ENCODE measurements at places on chromosomes 11 and 22.
A peak's percentile ranks its signal among the peaks of the same experiment; 100 is the strongest.

DNA sequence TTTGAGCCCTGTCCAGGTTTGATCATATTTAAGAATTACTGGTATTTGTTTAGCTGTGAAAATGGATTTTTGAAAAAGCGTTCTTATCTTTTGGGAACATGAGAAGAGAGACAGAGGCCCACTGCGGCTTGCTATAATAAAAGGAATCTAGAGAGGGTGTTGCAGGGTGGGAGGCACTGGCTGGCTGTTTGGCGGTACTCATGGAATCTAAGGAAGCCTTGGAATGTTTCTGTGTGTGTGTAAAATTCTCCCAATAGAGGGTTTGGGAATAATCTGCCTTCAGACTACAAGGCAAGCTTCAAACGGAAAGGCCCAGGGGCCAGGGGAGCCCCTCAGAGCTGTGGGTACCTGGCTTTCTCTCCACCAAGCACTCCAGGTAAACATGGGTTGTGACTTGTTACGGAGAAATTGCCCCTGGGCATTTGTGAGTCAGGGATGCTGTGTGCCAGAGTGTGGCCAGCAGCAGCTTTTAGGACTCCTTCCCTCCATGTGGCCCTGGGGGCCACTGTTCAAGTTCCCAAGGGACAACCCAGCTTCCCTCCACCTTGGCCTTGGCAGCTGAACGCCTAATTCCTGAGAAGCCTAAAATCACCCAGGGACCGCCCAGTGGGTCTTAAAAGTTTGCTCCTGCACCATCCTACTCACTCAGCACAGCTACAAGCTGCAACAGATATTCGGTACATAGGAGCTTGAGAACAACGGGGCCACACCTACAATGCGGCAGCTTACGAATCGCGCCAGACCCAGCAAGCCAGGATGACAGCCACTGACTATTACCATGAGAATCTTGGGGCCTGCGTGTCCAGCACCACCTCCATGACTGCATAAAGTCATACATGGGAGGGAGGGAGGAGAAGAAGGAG, 14.1 kb upstream of the SYT8 start:
- H3K27ac ChIP-seq = no peak overlapping the region
- H3K4me1 ChIP-seq = no peaks in the 10 kb centered on the region
- no peak overlapping the region for H3K4me3 ChIP-seq
- DNase-seq = no peak
- no peaks in the 10 kb centered on the region for H3K36me3 ChIP-seq

GRCh38 chr11:14638561-14638960, 5.0 kb upstream of the PDE3B start:
- no peaks in the 10 kb centered on the region for H3K27me3 ChIP-seq
- no peaks in the 10 kb centered on the region for H3K36me3 ChIP-seq
- no peaks in the 10 kb centered on the region for H3K4me1 ChIP-seq
- H3K4me3 ChIP-seq = no peak overlapping the region

DNA sequence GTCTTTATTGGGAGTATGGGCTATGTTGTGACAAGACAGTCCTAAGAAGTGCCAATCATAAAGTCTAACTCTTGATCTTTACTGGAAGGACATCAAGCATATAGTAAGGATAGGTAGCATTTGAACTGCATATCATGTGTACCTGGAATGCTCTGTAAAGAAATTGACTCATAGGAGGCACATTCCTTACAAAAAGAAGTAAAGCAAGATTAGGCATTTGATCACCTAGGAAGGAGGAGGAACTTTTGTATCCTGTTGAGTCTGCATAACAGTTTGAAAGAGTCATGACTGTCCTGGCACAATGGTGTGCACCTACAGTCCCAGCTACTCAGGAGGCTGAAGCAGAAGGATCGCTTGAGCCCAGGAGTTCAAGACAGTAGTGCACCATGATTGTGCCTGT, 42.2 kb upstream of the DNAJB7 start:
- no peak overlapping the region for H3K4me3 ChIP-seq
- no peak overlapping the region for H3K27ac ChIP-seq
- DNase-seq = no peak
- peaks cover 4% of the 10 kb centered on the region for H3K36me3 ChIP-seq
- no peaks in the 10 kb centered on the region for H3K4me1 ChIP-seq
- H3K27me3 ChIP-seq = no peaks in the 10 kb centered on the region

DNA sequence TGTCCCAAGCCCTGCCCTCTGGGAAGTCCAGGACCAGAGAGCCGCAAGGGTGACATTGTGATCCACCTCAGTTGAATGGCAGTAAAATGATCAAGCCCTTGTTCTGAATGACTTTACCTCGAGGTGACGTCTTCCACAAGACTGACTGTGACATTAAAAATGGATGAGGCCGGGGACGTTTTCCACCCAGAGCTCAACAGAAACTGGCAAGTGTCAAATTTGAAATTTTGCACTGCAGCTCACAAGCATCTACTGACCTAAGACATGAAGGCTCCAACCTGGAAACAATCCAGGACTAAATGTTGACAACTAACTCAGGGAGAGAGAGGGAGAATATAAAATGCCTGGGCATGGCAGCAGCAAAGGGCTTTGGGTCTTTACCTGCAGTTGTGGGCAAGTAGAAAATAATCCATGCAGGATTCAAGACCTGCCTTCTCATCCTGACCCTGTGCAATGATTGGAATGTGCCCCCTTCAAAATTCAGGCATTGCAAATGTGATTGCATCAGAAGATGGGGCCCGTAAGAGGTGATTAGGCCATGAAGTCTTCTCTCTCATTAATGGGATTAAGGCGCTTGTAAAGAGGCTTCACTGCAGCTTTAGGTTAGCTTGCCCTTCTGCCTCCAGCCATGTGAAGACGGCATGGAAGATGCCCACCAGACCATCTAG, 33.6 kb upstream of the CLMP start:
- no peaks in the 10 kb centered on the region for H3K36me3 ChIP-seq
- H3K4me3 ChIP-seq = no peak overlapping the region
- no peak overlapping the region for H3K27ac ChIP-seq

DNA sequence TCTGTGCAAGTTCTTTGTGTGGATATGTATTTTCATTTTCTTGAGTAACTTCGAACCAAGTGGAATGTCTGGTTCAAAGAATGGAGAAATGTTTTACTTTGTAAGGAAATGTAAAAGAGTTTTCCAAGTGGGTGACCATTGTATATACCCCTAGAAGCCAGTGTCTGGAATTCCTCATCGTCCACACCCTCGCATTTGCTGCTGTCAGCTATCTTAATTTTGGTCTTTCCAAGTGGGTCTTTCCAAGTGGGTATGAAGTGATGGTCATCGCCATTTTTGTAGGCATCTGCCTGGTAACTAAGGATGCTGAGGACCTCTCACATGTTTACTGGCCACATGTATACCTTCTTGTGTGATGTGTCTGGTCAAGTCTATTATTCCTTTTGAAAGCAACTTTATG, 547.5 kb downstream of the TBC1D22A start:
- H3K27ac ChIP-seq = no peak overlapping the region
- no peak overlapping the region for H3K4me3 ChIP-seq

DNA sequence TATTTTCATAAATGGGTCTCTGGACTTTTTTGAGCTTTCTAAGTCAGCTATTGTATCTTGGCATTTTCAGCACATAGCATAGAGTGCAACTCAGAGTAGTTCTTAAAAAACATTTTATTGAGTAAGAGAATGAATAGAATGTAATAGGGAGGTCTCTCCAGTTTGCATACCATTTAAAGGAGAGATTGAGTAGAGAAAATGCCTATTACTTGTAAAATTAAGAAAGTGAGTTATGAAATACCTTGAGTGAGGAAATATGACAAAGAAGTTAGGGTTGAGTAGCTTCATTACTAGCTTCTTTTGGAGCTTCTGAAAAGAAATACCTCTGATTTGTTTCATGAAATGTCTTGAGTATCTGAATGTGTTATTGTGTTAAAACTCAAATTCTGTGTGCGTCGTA, 140.0 kb downstream of the AASDHPPT start:
- no peak for DNase-seq
- H3K4me3 ChIP-seq = no peak overlapping the region
- no peaks in the 10 kb centered on the region for H3K36me3 ChIP-seq
- H3K27me3 ChIP-seq = no peaks in the 10 kb centered on the region
- H3K4me1 ChIP-seq = peaks cover 12% of the 10 kb centered on the region

GRCh38 chr22:50473855-50474671, 772 bp downstream of the SBF1 start:
- peaks cover 26% of the 10 kb centered on the region for H3K4me1 ChIP-seq
- DNase-seq = no peak
- peak overlapping the region; percentile 48 for H3K27ac ChIP-seq
- no peaks in the 10 kb centered on the region for H3K27me3 ChIP-seq
- peak overlapping the region; percentile 84 for H3K4me3 ChIP-seq

DNA sequence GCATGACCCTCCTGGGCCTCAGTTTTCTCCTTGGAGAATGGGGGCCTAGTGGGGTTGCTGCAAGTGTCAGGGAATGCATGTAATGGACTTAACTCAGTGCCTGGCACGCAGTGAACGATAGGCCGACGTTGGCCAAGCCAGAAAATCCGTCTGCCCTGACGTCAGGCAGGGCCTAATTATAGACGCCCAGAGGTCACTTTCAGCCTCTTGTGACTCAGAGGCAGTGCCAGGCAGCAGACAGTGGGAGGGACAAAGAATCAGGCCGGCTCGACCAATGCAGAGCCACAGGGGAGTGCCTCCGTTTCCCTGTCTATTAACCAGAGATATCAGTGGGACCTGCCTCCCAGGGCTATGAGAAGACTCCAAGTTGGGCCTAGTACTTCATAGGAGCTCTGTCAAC, 115.0 kb downstream of the MN1 start:
- H3K36me3 ChIP-seq = no peaks in the 10 kb centered on the region
- DNase-seq = peak; percentile 39
- H3K27ac ChIP-seq = no peak overlapping the region
- H3K4me1 ChIP-seq = no peaks in the 10 kb centered on the region

DNA sequence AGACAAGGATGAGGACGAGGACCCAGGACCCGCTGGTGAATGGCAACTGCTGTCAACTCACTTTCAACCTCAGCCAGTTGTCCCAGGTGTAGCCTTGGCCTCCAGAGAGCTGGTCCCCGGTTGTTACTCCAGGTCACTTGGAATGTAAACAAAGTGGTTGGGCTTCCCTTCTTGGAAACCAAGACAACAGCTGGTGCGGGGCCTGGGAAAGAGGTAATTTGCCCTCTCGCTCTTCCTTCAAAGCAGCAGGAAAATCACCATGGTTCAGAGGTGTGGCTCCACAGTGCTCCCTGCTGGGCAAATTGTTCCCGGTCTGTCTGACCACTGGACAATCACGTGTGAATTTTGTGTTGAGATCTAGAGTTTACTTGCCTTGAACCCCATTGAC, 15.0 kb downstream of the SLC1A2 start:
- H3K4me1 ChIP-seq = peaks cover 11% of the 10 kb centered on the region
- H3K36me3 ChIP-seq = no peaks in the 10 kb centered on the region
- peak overlapping the region; percentile 63 for H3K27ac ChIP-seq
- no peak overlapping the region for H3K4me3 ChIP-seq
- H3K27me3 ChIP-seq = no peaks in the 10 kb centered on the region
- DNase-seq = peak; percentile 87

DNA sequence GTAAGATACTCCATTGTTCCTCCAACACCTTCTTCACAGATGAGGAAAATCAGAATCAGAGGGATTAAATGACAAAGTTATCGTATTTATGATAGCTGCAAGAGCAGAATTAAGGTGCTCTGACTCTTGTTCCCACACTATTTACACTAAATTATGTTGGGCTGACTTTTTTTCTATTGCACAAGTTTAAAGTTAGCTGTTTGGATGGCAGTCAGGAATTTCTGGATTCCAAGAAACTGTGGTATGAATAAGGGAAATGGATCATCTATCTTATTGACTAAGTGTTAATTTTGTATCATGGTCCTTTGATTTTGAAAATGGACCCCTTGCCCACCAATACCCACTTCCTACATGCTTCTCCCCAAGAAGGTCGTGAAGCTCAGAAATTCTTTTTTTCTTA, 19.9 kb upstream of the APOA1 start:
- H3K4me1 ChIP-seq = peaks cover 5% of the 10 kb centered on the region
- no peaks in the 10 kb centered on the region for H3K27me3 ChIP-seq
- H3K4me3 ChIP-seq = no peak overlapping the region
- H3K27ac ChIP-seq = no peak overlapping the region
- H3K36me3 ChIP-seq = peaks cover 49% of the 10 kb centered on the region

DNA sequence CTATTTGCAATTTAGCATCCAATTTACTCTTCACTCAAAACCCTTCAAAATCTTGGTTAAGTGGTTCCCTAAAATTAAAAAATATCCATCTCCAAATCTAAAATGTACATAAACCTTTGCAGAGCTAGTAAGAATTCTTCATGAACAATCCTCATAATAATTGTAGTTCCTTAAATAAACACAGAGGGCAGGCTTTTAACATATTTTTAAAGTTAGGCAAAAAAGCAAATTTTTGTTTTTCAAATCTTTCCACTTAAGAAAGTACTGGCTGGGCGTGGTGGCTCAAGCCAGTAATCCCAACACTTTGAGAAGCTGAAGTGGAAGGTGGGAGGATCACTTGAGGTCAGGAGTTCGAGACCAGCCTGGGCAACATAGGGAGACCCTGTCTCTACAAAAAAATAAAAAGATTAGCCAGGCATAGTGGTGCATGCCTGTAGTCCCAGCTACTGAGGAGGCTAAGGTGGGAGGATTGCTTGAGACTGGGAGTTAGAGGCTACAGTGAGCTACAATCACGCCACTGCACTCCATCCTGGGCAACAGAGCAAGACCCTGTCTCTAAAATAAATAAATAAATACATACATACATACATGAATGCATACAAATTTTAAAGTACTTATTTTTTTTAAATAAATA, 25.1 kb upstream of the PLAAT3 start:
- no peak for DNase-seq
- no peaks in the 10 kb centered on the region for H3K27me3 ChIP-seq
- H3K36me3 ChIP-seq = no peaks in the 10 kb centered on the region
- no peak overlapping the region for H3K4me3 ChIP-seq
- no peak overlapping the region for H3K27ac ChIP-seq

DNA sequence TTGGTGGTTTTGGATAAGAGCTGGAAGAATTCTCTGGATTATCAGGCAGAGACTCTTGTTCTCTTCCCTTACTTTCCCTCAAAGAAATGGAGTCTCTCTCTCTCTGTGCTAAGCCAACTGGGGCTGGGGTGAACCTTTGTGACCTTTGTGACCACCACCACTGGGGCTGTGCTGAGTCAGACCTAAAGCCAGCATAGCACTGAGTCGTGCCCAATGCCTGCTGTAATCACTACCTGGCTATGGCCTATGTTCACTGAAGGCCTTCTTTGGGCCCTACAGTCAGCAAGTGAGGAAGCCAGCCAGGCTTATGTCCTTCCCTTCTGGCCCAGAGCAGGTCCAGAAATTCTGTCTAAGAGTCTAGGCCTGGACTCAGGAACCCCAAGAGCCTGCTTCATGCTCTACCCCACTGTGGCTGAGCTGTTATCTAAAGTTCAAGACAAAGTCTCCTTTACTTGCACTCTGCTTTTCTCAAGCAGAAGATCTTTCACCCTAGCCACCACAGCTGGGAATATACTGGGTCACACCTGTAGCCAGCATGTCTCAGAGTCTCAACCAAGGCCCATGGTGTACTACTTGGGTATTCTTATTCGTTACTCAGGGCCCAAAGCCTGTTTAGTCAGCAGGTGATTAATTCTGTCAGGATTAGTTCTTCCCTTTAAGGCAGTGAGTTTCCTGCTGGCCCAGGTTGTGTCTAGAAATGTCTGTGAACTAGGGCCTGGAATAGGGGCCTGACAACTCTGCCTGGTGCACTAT, 86.0 kb downstream of the EHF start:
- H3K36me3 ChIP-seq = no peaks in the 10 kb centered on the region
- H3K4me1 ChIP-seq = no peaks in the 10 kb centered on the region
- H3K27me3 ChIP-seq = peaks cover 7% of the 10 kb centered on the region
- H3K4me3 ChIP-seq = no peak overlapping the region
- DNase-seq = no peak

All from pancreas (tissue), 10 donors.